HFF-Myc (cell line): ENCODE measurements at places on chromosomes 6 and 20.

GRCh38 chr6:118784641-118785164, 109.2 kb upstream of the ASF1A start:
- no peak for DNase-seq

DNA sequence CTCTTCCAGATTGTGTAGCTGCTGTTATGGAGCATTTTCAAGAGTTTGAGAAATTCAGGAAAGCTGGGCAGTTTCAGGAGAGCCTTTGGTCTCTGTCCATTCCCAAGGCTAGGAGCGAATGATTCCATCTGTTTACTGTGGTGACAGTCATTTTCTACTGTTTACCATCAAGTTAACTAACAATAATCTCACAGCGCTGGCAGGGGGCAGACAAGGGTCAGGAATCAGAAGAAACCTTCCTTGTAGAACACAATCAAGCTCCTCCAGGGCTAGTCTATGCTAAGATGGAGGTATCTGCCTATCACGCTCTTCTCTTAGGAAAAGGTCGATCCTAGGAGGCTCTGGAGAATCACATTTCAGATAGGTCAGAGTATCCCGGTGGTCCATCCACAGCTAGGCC, 293.9 kb downstream of the KIF16B start:
- DNase-seq: no peak

DNA sequence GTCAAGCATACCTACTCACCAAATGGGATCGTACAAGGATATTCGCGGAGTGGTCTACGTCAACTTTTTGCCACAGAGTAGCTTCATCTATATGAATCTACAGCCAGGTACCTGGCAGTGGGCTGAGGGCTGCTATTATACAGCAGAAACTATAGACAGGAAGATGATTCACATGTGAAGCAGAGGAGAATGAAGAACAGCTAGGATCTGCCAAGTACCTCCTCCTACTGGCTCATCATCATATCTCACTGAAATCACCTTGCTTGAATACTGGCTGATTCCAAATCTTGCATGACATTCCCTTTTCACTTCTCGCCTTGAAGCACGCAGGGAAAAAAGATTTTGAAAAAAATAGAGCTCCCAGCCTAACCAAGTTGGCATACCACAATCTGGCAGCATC, 488.7 kb upstream of the NRSN1 start:
- no peak for DNase-seq

DNA sequence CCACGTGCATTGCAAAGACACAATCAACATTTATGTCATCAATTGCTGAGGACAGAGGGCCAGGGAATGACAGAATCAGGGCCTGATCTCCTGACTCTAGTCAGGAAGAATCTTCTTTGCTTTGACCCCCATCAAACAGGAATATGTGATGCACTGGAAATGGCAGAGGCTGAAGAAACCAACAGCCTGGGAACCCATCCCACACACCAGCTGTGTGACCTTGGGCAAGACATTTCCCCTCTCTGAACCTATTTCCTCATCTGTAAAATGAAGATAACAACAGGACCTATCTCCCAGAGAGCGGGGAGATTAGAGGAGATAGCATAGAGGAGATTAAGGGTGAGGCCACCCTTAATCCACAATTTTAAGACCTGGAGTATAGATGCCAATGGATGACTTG, 1.5 kb downstream of the HNF4A start:
- no peak for DNase-seq

- no peak for DNase-seq
These were observed 80.1 kb downstream of the UTRN start for GRCh38 chr6:144365271-144365670.

DNA sequence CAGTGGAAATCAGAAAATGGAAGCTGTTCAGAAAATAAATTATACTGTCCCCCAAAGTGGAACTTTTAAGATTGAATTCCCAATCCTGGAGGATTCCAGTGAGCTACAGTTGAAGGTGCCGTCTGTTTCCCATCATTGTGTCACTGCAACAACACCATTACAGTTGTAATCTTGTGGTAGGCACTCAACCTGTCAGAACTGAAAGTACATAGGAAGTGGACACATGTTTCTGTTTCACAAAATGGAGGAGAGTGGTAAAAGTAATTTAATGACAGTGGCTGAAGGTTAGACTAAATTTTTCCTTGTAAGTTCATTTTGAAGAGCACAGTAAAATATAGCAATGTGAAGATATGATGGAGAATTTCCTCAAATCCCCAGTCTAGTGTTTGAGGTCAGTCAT, 70.0 kb downstream of the CD109 start:
- DNase-seq: no peak
